ENCODE measurements at places on chromosomes 4 and X.

DNA sequence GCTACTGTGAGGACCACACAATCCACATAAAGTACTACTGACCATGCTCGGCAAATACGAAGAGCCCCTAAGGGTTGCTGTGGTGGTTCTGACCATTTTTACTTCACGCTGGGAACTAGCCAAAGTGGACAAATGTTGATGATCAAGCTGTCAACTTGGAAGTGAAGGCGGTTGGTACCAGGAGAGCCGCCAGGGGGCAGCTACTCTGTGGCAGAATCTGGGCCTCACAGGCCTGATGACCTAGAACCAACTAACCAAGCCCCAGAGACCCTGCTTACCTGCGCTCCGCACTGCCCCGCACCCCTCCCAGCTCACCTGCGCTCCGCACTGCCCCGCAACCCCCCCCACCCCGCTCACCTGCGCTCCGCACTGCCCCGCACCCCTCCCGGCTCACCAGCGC lies 5.6 kb downstream of the GAK start:
- DNase-seq, result peak; percentile 11

GRCh38 chr4:88353324-88353723 lies 25.3 kb upstream of the HERC6 start:
- no peak for DNase-seq

GRCh38 chr4:57442241-57442640 lies 332.1 kb upstream of the IGFBP7 start:
- no peak for DNase-seq

DNA sequence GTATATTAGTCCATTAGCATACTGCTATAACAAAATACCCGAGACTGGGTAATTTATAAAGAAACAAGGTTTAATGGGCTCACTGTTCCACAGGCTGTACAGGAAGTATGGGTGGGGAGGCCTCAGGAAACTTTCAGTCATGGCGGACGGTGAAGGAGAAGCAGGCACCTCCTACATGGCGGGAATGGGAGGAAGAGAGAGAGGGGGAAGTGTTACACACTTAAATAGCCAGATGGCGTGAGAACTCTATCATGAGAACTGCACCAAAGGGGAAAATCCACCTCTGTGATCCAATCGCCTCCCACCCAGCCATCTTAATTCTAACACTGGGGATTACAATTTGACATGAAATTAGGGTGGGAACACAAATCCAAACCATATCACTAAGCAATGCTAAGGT lies 98.9 kb upstream of the SH3RF1 start:
- DNase-seq, result no peak

DNA sequence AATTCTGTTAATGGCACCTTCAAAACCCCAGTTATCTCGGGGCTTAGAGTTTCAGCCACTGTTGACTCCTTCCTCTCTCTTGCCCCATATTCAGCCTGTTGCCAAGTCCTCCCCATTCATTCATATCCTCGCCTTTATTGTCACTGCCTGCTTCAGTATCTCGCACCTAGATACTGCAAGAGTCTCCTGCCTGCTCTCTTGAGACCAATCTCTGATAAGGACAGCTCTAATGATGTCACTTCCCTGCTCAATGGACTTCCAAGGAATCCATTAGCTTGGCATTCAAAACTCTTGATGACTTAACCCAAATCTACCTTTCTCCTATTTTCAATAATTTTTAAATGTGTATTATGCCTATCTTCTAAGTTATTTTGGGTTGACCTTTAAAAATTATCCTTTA lies 1.1 kb upstream of the UBE2A start:
- DNase-seq, result no peak

DNA sequence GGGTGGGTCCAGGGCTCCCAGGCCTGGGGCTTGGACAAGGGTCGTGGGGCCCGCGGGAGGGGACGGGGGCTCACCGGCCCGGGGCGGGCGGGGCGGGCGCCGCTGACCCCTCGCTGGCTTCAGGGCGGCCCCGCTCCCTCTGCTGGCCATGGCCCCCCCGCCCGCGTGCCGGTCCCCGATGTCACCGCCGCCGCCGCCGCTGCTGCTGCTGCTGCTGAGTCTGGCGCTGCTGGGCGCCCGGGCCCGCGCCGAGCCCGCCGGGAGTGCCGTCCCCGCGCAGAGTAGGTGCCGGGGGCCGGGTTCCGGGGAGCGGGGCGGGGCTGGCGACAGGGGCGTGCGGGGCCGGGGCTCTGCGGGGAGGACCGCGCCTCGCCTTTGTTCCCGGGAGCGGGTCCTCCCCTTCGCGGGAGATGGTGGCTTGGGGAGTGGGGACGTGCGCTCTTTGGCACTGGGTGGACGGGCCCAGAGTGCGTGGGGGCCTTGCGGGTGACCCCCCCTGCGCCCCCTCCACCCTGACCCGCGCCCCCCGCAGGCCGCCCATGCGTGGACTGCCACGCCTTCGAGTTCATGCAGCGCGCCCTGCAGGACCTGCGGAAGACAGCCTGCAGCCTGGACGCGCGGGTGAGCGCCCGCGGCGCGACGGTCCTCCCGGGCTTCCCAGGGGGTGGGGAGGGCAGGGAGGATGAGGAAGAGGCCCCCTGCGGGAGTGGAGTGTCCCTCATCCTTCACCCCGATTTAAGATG lies 16.8 kb upstream of the NAT8L start:
- DNase-seq, result no peak

DNA sequence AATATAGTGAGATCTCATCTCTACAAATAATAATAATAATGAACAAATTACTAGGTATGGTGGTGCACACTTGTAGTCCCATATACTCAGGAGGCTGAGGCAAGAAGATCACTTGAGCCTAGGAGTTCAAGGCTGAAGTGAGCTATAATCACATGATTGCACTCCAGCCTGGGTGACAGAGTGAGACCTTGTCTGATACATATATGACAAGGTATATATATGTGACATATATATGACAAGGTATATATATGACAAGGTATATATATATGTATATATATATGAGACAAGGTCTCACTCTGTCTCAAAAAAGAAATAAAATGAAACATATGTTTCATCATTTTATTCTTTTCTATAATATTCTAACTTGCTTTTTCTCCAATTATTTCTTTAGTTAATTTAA lies 278.1 kb upstream of the TET2 start:
- no peak for DNase-seq

DNA sequence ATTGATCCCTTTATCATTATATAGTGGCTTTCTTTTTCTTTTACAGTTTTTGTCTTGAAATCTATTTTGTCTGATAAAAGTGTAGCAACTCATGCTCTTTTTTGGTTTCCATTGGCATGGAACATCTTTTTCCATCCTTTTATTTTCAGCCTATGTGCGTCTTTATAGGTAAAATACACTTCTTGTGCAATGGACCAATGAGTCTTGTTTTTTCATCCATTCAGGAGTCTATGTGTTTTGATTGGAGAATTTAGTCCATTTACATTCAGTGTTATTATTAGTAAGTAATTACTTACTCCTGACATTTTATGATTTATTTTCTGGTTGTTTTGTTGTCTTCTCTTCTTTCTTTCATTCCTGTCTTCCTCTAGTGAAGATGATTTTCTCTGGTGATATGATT lies 66.4 kb upstream of the IL2 start:
- no peak for DNase-seq
